ENCODE measurements at places on chromosomes 4 and X.

DNA sequence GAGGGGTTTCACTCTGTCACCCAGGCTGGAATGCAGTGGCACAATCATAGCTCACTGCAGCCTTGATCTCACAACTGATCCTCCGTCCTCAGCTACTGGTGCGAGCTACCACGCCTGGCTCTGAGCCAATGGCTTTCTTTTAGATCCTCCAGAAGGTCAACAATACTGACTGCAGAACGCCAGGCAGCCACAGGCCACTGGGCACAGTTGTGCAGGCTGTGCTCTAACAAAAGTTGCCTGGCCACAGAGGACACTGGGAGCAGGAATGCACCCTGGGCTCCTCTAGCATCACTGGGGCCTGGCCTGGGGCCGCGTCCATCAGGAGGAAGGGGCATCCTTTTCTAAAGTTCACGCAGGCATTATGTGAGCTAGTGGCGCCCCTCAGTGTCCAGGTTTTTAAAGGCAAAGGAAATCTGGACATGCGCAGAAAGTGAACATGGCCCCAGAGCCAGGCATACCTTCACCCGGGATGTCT is 14.9 kb upstream of the PORCN start:
- no peak for DNase-seq

DNA sequence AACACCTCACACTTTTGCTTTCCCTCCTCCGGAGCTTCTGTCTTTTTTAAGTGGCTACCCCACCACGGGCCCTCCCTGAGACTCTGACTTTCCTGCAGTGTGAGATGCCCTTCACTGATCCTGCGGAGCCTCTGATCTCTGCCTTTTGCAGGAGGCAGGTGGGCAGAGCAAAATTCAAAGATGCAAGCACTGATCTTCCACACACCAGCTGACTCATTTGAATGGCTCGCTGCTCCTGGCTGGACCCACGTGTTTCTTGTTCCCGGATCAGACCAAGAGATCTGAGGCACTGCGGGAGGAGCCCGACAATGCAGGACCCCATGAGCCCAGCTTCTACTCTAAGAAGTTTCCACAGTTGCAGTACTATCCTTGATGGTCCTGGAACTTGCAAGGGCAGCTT is 1607.9 kb upstream of the TENM3 start:
- no peak for DNase-seq

DNA sequence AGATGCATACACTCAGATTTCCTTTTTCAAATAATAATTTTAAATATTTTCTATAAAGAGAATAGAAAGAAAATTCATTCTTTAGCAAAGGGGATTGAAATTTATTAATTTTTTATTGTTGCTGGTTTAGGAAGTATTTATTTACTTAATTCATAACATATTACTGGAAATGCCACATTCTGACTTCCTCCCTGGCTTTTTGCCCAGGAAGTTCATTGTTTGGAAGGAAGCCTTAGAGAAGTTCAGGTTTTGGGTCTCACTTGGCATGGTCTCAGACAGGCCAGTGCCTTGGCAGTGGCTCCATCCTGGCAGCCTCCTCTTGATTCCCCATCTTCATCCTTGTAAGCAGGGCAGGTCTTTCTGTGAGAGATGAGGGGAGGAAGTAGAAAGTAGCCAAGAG is 50.5 kb downstream of the IL15 start:
- DNase-seq: no peak

DNA sequence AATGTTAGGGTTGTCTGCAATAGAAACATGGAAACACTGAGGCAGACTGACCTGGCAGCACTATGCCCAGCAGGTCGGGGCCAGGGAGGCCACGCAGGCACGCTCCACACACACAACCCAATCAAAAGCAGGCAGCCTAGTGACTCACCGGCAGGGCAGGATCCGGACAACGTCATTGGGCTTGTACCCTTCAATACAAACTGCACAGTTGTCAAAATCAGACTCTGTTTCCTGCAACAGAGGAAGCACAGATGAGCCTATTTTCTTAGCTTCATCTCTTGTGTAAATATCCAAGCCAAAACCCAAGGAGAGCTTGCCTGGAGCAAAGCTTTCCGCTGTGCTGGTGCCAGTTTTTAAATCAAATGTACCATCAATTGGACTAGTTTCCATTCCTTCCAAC is 185.8 kb downstream of the RNF150 start:
- DNase-seq: no peak

DNA sequence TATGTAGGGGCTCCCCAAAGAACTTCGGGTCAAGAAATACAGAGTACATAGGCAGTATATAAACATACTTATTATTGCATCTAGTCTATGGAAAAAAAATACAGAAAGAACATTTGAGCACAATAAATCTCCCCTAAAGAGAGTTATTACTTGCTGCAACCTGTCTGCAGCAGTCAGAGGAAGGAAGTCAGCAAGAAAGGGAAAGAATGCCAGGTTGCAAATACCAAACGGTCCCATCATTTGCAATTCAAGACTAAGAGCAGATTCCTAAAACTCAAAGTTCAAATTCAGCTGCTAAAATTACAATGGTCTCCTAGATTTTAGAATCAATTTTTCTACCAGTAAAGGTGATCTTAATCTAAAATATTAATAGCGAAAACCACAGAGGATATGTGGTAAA is 236.2 kb upstream of the NUDT6 start:
- DNase-seq: no peak

- DNase-seq: no peak
Observed at GRCh38 chrX:131729295-131729694, 185.4 kb downstream of the OR13H1 start.

DNA sequence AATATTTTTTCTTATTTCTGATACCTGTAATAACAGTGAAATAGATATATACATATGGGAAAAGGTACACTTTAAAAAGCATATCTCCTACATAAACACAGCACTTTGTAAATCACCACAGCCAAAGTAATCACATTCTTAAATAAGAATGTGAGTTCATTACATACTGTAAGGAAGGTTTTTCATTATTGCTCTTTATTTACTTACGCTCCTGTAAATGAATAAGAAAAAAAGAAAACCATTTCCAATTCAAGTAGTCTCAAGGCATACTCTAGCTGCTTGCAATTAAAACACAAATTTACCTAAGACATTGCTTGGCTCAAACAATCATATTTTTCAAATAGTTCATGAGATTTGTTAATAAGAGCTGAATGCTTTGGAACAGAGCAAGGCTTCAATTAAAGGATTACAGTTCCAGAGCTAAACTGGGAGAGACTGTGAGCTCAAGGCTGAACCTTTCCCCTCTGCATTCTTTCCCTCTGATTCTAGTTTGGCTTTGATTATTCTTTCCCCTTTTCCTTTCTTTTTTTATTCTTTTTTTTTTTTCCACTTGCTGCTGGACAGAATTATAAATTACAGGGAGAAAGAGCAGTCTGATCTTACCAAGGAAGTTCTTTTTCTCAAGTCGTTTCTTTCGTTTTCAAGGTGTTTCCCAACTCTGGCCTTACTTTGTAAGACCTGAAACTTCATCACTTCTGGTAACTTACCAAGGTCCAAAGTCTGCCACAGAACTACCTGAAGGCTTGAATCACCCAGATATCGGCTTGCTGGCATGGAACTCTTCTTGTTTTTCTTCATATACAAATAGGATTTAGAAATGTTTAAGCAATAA is 278.3 kb downstream of the INPP4B start:
- no peak for DNase-seq

DNA sequence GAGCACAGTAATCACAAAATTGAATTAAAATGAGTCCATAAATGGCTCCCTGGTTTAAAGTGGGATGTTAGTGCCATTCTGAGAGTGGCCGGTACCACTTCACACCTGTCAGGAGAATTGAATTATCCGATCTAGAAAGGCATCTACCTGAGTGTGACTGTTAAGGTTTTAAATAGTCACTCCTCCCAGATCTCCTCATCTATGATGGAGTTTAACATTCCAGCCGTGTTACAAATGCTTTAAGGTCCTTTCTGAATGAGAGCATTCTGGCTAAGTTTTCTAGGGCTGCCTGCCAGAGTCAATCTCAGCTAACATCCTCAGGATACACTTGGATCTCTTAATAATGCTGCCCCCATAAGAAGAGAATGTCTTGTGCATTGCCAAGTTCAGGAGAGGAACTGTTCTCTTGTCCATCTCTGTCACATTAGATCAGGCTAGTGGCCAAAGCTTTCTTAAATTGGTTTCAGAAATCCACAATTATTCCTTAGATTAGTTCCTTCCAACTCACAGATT is 231.1 kb downstream of the SLC39A8 start:
- DNase-seq: no peak

DNA sequence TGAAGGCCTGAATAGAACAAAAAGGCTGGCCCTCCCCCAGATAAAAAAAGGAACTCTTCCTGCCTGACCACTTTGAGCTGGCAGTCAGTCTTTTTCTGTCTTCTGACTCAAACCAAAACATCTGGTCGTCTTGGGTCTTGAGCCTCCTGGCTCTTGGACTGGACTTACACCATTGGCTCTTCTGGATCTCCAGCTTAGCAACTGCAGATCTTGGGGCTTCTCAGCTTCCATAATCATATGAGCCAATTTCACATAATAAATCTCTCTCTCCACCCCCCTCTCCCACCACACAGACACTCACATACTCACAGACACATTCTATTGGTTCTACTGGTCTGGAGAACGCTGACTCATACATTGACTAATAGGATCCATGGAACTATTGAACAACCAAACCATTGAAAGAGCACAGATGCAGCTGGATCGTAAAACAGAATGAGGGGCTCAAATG is 15.6 kb upstream of the CWH43 start:
- DNase-seq: no peak

DNA sequence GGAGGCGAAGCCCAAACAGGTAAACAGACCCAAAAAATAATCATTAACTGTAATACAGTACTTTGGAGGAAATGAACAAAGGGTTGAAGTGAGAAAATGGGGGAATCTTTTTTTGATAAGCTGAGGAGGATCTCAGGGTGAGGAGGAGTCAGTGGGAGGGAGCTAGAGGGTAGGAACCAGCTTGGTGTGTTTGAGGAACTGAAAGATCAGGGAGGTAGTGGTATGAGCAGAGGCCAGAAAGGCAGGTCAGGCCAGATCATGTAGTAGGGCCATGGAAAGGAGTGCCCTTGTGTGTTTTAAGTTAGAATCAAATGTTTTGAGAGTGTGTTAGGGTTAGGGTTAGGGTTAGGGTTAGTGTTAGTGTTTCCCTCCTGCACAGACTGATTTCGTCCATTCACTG is 48.8 kb downstream of the PPP2R2C start:
- no peak for DNase-seq

GRCh38 chrX:38999099-38999498 is 197.8 kb downstream of the MID1IP1 start:
- DNase-seq: peak; percentile 7

DNA sequence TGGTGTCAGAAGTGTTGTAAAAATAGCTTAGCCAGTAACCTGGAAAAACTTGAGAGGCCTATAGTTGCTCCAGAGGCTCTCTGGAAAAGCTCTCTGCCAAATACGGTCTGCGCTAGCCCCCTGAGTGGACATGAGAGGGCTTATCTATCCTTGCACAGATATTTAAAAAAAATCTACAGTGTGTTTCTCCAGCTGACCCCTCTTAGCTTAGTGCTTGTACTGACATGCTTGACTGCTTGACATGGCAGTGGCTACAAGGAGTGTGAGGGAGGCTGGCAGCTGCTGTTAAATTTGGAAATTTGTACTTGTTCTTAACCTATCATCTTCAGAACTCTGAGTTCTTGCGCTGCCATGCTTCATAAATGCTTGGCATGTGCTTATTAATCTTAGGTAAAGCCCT is 229.2 kb downstream of the RBMX2 start:
- no peak for DNase-seq

Data from esophagus muscularis mucosa (tissue), 4 donors.